ENCODE measurements at places on chromosomes 1 and 21. TPM values are rescaled to one million over a fixed set of nuclear protein-coding genes. Genes with fewer than 3 reads are reported as not detected.

The FGR gene
- total RNA-seq: not detected

The STUM gene
- not detected for total RNA-seq

The C1orf74 gene
- total RNA-seq: 2.1 TPM

The ZMYND12 gene
- 1.3 TPM for total RNA-seq

The SELL gene
- 297 TPM for total RNA-seq

The AK5 gene
- 0.86 TPM for total RNA-seq

The PDE9A gene
- total RNA-seq: 13.9 TPM

The OR14K1 gene
- total RNA-seq: not detected

DNA sequence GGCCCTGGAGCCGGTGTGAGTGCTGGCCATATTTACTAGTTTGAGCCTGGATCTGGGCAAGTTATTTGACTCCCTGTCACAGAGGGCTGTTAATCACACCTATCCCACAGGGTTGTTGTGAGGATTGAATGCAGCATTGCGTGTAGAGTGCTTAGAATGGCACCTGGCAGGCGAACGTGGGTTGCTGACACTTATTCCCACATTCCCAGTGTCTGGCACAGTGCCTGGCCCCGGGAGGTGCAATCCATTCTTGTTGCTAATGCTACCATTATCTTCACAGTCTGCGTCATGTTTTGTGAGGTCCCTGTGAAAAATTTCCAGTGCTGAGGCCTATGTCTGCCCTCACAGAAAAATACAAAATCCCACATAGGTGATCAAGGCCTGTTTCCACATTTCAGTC is 66.1 kb downstream of the CD2 start:
- DNase-seq: no peak

GRCh38 chr1:173476665-173477285 is 360 bp upstream of the PRDX6 start:
- peak; percentile 85 for DNase-seq

DNA sequence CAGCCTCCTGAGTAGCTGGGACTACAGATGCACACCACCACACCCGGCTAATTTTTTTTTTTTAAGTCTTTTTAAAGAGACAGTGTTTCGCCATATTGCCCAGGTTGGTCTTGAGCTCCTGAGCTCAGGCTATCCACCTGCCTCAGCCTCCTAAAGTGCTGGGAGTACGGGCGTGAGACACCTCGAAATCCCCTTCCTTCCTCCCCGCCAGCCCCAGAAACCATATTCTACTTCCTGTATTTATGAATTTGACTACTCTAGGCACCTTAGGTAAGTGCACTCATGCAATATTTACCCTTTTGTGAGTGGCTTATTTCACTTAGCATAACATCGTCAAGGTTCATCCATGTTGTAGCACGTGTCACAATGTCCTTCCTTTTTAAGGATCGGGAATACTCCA is 6.9 kb upstream of the LRP8 start:
- peak; percentile 16 for DNase-seq

DNA sequence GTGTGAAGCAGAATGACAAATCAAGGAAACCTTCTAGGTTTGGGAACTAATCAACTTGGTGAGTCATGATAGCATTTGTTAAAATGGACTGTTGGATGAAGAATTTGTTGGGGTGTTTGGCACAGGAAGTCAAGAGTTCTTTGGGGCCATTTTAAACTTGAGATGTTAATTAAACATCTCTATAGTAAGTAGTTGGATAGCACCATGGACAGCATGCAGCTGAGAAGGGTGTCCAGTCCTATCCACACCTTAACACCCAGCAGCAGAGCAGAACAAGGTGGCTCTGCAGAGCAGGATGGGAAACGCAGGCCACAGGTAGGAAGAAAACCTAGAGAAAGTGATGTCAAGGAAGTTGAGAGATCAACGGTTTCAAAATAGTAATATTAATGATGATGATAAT is 52.5 kb downstream of the TNR start:
- DNase-seq: no peak

DNA sequence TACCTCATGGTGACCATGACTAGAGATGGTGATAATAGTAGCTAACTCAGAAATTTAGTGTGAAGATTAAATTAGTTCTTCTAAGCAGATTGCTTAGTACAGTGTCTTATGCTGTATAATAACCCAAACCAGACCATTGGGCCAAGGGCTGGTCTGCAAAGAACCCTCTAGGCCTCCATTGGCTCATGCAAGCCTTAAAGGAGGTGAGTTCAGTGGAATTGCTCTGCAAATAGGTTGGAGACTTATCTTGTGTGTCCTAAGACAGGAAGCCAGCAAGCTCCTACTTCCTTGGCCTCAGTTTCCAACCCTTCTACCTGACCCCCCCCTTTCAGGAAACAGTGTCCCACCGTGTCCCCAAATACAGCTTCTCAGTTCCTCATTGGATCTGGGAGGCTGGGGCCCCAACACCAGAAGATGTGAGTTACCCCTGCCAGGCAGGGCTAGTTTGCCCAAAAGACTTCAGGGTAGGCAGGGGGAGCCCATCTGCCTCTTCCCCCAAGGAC is 1.9 kb upstream of the MEF2D start:
- DNase-seq: no peak

- DNase-seq: no peak
These were observed 66.1 kb upstream of the ZBTB40 start for GRCh38 chr1:22385537-22385936.

DNA sequence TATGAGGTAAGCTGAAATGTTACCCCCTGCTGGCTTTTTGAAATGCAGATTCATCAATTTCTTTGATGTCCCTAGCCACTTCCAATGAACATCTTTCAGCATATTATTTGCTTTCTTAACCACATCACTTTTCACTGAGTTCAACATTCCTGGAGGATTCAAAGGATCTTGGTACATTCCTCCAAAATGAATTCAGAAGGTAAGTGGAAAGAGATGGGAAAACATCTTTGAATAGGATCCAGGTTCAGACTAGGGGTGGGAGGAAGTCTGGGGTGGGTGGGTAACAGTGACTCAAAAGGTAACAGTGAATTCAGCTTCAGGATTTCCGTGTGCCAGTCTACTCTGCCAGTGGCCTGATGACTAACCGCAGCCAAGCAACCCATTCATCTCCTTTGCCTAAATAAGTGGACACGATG is 180.7 kb downstream of the ZC3H11B start:
- no peak for DNase-seq

GRCh38 chr1:35850051-35850450 is 33.0 kb upstream of the AGO1 start:
- DNase-seq: no peak

DNA sequence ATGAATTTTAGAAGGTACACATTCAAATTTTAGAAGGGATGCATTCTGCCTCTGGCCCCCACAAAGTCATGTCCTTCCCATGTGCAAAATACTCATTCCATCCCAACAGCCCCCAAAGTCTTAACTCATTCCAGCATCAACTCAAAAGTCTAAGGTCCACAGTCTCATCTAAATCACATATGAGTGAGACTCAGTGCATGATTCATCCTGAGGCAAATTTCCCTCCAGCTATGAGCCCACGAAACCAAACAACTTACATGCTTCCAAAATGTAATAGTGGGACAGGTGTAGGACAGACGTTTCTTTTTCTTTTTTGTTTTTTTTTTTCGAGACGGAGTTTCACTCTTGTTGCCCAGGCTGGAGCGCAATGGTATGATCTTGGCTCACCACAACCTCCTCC is 12.5 kb upstream of the WNT2B start:
- no peak for DNase-seq

- DNase-seq: no peak
These were observed 521.9 kb upstream of the PRMT6 start for GRCh38 chr1:106534612-106535011.

DNA sequence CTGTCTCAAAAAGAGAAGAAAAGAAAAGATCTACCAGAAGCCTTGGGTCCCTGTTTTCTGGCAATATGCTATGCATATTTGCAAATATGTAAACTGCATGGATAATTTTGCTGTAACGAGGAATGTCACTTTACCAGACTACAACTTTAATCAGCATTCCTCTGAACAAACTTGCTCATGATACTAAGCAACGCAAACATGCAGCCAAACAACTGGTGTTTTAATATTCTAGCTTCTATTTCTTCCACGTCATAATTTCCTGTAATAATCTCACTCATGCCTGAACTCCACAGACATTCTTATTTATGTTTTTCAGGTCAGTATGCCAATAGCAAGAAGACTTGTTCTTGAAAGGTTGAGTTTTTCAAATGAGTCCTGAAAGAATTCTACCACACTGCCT is 114.1 kb downstream of the SIM2 start:
- DNase-seq: no peak

DNA sequence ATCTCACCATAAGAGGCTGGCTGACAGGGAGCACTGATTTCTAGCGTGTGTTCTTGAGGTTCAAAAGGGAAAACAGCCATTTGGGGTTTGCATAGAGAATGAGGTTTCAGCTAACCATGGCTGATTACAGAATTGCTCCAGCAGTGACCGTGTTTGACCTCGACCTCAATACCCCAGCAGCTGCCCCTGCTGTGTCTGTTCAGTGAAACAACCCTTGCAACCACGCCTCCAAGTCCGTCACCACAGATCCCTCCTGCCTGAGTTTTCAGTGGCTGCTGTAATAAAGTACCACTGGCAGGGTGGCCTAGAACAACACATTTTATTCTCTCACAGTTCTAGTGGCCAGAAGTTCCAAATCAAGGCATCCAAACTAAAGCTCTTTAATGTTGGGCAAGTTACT is 147.7 kb downstream of the HUNK start:
- DNase-seq: no peak

DNA sequence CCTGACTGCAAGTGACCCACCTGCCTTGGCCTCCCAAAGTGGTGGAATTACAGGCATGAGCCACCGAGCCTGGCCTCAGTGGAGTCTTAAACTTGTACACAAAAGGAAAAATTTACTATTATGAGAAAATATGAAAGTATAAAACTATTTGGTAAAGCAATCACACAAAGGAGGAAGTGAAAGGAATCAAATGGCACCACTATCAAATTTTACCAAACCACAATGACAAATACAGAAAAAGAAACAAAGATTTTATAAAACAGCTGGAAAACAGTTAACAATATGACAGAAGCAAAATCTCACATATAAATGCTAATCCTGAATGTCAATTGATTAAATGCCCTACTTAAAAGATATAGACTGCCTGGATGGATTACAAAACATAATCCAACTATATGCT is 42.1 kb upstream of the NEGR1 start:
- no peak for DNase-seq

All from activated CD4-positive, alpha-beta memory T cell treated with anti-CD3 and anti-CD28 coated beads, Interleukin-2, amount 10 ng/mL, durations not matched to agents 7 days and 5 days (primary cell).